Stomach (tissue), 19 donors: ENCODE measurements at places on chromosomes 16 and 17. TPM values are rescaled to one million over a fixed set of nuclear protein-coding genes. Genes with fewer than 3 reads are reported as not detected.

KRTAP4-9 gene
- not detected for total RNA-seq

BAIAP3 gene
- 94.7 TPM for total RNA-seq

KRTAP4-5 gene
- total RNA-seq: not detected

C16orf92 gene
- total RNA-seq: not detected

MYH13 gene
- 1.2 TPM for total RNA-seq

ZNF652 gene
- 31.3 TPM for total RNA-seq

MYL4 gene
- total RNA-seq: 1.7 TPM

CHRNE gene
- total RNA-seq: not detected

TLCD3A gene
- total RNA-seq: 0.58 TPM

GFOD2 gene
- total RNA-seq: 12.5 TPM

DNA sequence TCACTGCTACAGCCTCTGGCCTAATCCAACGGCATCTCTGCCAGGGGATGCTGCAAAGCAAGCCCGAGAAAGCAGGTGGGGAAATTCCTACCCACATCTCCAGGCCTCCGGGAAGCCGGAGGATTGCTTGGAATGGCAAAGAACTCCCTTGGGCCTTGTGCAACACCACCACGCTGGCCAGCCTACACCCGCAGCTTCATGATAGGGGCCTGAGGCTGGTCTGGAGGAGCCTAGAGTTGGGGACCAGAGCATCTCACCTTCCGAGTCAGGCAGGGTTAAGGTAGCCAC, 20.3 kb downstream of the GGA3 start:
- no peak for DNase-seq

DNA sequence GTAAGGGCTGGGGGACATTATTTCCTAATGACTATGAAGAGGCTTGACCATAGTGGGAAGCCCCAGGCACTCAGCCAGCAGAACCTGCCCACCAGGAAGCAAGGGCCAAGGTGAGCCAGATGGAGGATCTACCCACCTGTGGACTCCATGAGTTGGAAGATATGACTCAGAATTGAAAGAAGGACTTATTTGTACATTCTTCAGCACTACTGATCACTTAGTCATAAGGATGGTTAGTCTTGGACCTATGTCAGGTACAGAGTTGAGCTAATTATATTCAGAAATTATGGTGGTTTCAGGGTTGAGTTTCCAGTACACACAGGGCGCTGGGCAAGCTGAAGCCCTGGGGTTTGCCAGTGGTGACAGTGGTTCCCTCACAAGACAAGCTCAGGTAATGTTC, 24.0 kb upstream of the GRIN2A start:
- no peak for DNase-seq

- peak; percentile 60 for DNase-seq
Measured at GRCh38 chr16:54657058-54657708, 273.5 kb upstream of the IRX5 start.

GRCh38 chr17:66929591-66929990, 34.9 kb upstream of the CACNG4 start:
- DNase-seq: no peak

GRCh38 chr17:622356-622755, 92.3 kb downstream of the VPS53 start:
- DNase-seq: no peak

DNA sequence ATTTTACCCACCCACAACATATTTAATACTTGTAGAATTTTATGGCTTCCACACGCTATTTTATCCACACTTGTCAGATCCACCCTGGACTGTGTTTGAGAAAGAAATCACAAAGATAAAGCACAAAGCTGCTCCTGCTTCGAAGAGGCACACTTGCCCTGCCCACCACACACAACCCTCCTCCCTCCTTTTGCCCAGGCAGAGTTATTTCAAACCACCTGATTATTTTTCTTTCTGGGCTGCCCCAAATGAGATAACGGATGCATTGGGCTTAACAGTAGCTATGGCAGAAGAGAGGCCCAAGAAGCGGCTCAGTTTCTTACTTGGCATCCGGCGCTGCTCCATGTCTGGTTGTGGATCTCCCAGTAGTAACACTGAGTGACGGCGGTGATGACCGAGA, 27.2 kb downstream of the PKD1L3 start:
- DNase-seq: no peak

- DNase-seq: no peak
Measured at GRCh38 chr16:79121906-79122305, 478.6 kb downstream of the MAF start.

GRCh38 chr16:88790312-88791211, 5.5 kb upstream of the PIEZO1 start:
- peak; percentile 58 for DNase-seq

GRCh38 chr17:47869114-47869513, 18.2 kb upstream of the SP6 start:
- no peak for DNase-seq

DNA sequence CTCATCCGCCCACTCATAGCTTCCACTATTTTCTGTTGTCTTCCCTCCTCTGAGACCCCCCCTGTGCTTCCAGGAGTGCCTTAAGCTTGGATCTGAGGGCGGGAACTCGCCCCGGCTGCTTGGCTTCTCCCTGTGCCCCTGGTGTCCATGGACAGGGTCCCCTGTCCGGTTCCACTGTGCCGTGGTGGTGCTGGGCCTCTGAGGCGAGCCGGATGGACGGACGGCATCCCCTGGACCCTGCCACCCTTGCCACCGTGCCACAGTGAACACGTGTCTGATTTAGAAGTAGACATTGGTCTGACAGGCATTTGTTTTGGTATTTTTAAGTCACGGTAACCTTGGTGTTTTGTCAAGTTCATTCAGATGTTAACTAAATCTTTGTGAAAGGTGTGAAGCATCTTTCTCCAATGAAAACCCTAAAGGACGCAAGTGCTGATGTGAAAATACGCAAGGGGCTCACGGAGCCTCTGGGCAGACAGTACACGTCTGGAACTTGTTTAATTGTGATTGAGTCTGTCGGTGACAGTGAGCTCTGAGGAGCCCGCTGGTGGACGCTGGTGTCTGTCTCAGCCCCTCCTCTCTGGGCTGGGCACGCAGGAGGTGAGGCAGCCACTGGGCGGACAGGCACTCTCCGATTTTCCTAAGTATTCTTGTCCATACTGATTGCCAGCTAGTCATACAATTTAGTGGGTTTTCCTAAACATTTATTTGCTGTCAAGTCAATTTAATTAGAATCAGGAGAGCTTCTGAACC, 26.3 kb downstream of the ZNF750 start:
- DNase-seq: no peak

DNA sequence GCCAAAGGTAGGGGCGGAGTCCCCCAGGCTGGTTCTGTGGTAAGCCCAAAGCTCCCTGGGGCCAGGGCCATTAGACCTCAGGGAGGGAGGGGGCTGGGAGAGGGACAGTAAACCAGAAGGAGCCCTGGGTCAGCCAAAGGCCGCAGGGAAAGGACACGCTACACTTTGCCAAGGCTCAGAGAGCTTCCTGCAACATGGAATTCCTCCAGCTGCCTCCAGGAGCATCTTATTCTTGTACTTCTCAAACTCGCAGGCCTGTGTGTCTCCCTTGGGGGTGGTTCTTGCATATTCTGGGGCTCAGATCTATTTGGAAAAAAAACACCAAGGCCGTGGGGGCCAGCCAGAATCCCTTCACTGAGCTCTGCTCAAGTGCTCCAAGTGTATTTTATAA, 25.1 kb downstream of the AKAP1 start:
- DNase-seq: no peak

DNA sequence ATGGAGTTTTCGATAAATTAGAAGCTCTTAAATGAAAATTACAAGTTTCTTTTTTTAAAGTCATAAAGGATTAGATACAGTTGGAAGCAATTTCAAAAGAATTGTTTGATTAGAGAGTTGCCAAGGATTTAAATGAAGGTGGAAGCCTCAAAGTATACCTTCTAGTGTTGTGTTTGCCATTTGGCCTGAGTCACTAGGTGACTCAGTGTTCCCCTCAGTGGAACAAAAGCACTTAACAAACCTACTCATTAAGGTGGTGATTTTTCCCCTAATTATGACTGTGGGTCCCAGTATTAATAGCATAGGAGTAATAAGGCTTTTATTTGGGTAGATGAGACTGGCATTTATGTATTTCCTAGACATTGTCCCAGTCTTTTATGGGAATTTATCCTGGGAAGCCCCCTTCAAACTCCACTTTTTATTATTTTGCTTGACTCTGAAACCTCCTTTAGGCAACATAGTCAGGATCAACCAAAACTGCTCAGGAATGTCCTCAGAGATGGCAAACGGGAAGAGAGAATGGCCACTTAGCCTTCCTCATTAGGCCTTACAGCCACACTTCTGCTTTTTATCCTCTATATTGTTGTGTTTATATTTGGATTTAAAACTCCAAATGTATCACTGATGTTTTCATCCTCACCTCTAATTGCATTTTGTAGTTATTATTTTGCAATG, 161.0 kb downstream of the FTO start:
- DNase-seq: no peak

- peak; percentile 94 for DNase-seq
Measured at GRCh38 chr17:78272181-78272913, 40.9 kb downstream of the TMEM235 start.

DNA sequence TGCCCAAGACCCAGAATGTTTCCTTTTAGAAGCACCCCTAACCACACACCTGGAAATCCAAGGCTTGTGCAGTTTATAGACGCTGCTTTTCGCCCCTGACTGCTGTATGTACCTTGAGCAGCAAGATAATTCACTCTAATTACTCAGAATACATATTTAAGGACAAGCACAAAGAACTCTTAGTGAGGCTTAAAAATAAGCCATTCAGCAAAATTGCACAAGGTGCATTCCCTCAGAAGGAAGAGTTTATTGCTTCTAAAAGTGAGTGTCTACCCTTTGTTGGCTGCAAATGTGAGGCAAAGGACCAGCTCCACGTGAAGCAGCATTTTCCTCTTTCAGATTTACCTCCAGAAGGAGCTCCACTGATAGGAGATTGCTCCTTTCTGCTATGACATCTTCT, 208.4 kb downstream of the RBFOX1 start:
- DNase-seq: no peak

DNA sequence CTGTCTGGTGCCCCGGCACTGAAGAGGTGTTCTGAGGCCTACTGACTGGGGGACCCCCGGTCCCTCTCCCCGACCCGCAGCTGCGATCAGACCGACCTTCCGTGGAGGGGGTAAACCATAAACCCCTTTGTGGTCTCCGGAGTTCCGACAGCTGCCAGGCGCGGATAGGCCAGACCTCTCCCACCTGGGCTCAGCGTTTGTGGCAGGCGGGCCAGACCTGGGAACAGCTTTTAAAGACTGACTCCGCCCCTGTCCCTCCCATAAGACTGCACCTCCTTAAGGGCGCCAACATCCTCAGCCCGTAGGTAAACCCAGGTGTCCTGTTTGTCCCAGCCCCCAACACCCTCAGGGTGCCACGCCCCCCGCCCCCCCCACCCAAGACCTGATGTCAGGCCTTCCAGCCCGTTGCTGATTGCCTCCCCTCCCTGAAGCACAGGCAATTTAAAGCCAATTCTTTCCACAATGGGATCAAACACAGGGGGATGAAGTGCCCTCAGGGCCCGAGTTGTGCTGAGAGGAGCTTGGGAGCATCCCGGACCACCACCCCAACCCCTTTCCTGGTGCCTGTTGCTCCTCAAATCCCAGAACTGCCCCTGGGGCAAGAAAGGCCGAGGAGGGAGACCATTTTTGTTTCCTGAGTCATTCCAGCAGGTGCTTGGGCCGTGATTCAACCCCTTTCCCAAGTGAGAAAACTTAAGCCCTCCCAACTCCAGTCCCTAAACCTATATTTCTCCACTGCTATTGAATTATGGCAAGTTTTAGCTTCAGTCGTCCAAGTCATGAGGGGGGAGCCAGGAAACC, at the start of gene SOX15:
TSS of gene SOX15 (minus strand) at position 204 of the 801 bp plus-strand sequence. CDS start 418 bp downstream, outside the sequence.
- no peak for DNase-seq

- DNase-seq: peak; percentile 59
Measured at GRCh38 chr17:33647956-33648355, 354.9 kb upstream of the ASIC2 start.

- peak; percentile 93 for DNase-seq
Measured at GRCh38 chr16:30698816-30699614, at the start of gene SRCAP. TSS of gene SRCAP (plus strand) at chr16:30699171. CDS start at chr16:30700825, 1,654 bp downstream.

GRCh38 chr16:22340945-22341344, 33.5 kb downstream of the CDR2 start:
- no peak for DNase-seq

GRCh38 chr17:79677646-79678045, 53.1 kb upstream of the ENPP7 start:
- no peak for DNase-seq

GRCh38 chr17:30422171-30422570, 43.4 kb downstream of the CPD start:
- no peak for DNase-seq

DNA sequence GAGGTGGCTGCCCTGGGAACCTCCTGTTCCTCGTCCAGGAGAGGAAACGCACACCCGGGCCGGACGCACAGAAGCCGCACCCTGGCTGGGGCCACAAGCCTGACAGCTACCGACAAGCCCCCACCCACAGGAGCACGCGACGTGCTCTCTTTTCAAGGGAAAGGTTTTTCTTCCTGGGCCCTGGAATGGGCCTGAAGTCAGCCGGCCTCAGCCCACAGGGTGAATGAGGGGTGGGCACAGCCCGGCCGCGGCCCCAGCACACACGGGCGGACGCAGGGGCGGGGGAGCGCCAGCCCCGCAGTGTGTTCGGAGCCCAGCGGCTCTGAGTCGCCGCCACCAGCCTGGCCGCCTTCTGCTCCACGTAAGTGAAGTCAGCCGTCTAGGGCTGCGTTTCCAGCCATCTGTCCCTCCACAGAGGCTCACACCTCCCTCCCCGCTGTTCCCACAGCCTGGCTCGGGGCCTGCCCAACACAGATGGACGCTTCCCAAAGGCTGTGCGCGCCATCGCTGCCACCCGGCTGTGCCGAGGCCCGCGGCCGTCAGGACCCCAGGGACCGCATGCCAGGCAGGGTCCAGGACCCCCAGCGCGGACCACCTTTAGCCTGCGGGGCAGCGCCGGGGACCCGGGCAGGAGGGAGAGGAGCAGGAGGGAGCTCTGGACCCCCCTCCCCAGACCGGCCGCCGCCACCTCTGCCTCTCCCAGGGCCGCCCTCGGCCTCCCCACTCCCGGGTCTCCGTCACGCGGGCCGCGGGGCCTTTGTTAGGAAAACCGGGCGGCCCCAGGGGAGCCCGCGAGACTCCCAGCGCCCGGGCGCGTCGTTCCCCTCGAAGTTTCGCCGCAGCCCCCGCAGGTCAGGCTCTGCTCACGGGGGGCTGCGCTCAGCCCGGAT, 36.8 kb downstream of the CBFA2T3 start:
- DNase-seq: no peak

DNA sequence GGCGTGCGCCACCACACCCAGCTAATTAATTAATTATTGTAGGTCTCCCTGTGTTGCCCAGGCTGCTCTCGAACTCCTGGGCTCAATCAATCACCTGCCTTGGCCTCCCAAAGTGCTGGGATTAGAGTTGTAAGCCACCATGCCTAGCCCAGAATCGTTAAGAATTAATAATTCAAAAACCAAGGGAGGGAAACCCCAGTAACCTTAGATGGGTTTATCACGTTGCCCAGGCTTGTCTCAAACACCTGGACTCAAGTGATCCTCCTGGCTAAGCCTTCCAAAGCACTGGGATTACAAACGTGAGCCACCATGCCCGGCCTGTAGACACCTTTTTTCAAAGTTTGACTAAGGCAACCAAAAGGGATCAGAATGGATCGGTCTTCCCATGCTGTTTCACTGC, 21.6 kb downstream of the CD300LF start:
- DNase-seq: no peak
